ENCODE measurements at places on chromosomes 2 and 18.

DNA sequence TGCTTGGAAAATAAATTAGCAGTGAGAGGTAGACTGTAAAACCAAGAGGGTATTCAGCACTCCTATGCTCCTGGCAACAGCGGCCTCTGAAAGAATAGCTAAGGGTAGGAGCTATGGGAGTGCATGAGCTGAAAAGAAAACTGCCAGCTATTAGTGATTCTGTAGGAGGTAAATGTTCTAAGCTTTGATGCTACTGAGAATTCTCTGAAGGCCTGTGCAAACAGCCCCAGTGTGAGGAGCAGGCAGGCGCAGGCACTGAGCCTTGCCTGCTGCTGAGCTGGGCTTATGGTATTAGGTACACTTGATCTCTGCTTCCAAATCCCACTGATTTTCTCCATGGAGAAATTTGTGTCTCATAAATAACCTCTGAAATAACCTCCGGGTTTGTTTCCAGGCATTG is 86.7 kb downstream of the NYAP2 start:
- DNase-seq: no peak

DNA sequence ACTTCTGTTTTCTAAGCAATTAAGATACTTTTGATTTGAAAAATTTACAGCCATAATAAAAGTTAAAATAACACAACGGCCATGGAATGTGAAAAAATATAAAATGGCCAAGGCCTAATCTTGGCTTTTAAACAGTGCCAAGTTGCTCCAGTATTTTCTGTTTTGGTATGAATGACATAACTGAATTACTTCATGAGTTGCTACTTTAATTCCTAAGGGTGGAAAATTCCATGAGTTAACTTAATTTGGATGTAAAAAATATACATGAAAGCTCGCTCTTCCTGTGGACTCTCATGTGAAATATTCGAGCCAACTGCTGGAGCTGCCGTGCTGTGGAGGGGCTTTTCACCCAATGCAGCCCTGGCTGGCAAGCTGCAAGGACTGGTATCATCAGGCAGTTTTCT is 286.0 kb upstream of the CCDC68 start:
- no peak for DNase-seq

DNA sequence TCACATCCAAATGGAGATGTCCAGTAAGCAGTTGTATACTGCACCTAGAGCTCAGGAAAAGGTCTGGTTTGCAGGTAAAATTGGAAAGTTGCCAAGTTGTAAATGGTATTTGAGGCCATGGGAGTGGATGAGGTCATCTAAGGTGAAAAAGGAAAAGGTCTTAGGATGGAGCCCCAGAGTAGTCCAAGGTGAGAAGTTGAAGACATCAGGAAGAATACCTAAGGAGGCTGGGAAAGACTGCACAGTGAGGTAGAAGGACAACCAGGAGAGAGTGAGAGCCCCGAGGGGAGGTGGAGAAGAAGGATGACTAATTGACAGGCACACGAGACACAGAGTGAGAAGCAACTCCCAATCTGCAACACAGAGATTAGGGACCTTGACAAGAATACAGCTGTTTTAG is 10.7 kb downstream of the DPP4 start:
- peak; percentile 10 for DNase-seq

DNA sequence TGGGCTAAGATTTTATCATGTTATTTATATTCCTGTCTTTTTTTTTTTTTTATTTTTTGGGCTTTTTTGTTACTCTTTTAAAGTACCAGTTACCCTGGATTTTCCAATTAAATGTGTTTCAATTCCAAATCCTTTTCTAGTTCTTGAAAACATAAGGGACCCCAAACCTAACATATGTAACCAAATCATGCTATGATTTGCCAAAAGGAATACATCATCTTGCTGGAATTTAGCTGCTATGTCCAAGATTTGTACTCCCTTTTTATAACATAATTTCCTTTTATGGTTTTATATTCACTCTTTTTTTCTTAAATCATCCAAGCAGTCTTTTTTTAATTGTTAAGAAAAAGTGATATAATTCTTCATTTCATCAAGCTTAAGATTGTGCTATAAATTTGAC is 60.9 kb upstream of the DSEL start:
- no peak for DNase-seq

GRCh38 chr18:29226213-29226612 is 1049.3 kb upstream of the CDH2 start:
- no peak for DNase-seq

DNA sequence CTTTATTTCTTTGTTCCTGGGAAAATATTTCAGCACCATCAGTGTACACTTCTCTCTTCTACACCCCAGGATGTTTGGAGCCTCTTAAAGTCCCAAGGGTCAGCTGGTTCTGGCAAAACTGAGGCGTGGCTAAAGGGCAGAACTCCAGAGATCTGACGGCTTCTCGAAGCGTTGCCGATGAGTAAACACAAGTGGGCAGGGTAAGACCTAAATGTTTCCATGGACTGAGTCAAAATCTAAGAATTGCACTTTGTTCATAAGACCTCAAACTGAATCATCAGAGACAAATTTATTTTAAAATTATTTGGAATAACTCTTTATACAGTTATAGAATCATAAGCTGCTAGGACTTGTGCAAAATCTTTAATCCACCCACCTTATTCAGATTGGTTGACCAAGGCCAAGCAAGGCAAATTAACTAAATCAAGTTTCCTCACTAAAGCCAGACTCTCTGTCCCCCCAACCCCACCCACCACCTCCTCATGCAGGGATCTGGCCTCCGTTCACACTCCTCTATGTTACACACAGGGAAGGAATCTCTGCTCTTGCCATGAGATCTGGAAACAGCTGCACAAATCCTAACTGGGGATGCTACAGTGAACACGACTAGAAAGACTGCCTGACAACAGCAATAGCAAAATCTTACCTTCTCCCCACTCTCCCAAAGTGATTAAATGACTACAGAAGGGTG is 342.6 kb upstream of the KLHL29 start:
- no peak for DNase-seq

GRCh38 chr2:44010266-44010665 is 14.5 kb upstream of the LRPPRC start:
- no peak for DNase-seq

- no peak for DNase-seq
These were observed 66.1 kb downstream of the PTPRM start for GRCh38 chr18:7633171-7633570.

GRCh38 chr18:27202741-27203140 is 17.6 kb upstream of the CHST9 start:
- DNase-seq: no peak

DNA sequence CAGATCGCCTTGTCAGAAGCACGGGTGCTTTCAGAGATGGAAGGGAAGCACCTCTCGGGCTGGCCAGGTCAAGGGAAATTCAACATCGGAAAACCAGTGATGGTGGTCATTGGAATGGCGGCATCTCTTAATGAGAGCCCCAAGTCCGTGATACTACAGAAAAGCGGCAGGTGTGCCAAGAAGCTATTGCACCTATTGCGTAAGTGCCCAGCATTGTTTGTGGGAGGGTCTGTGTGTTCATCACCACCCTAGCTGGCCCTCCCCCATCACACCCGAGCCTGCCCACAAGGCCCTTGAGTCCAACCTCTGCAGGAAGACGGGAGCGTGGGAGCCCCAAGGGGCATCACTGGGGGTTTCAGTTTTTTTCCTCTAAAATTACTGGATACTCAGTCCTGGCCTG is 100.7 kb downstream of the DGKD start:
- DNase-seq: no peak

DNA sequence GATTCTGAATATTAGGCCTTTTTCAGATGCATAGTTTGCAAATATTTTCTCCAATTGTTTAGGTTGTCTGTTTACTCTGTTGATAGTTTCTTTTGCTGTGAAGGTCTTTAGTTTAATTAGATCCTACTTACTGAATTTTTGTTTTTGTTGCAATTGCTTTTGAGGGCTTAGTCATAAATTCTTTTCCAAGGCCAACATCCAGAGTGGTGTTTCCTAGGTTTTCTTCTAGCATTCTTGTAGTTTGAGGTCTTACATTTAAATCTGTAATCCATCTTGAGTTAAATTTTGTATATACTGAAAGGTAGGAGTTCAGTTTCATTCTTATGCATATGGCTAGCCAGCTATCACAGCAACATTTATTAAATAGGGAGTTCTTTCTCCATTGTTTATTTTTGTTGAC is 404.8 kb downstream of the LNPK start:
- DNase-seq: no peak

DNA sequence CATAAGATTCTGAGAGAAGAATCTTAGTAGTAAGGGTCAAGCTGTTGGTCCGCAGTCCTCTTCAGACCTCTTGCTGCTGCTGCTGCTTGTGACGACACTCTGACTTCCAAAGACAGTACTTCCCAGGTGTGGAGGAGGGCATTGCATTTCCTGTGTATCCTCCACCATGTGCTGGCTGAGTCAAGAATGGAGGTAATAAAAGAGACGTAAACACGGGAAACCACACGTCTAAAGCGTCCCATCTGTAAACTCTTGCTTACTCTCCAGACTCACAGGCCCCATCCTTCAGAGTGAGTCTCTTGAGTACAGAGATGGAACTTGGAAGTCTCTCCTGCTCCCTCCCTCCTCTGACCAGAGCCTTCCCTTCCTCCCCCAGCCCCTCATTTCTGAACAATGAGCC is 25.6 kb downstream of the KLHL29 start:
- no peak for DNase-seq

- no peak for DNase-seq
These were observed 61.6 kb downstream of the MYT1L start for GRCh38 chr2:2269426-2269825.

- DNase-seq: peak; percentile 7
These were observed 198.9 kb downstream of the AGAP1 start for GRCh38 chr2:235692671-235693171.

DNA sequence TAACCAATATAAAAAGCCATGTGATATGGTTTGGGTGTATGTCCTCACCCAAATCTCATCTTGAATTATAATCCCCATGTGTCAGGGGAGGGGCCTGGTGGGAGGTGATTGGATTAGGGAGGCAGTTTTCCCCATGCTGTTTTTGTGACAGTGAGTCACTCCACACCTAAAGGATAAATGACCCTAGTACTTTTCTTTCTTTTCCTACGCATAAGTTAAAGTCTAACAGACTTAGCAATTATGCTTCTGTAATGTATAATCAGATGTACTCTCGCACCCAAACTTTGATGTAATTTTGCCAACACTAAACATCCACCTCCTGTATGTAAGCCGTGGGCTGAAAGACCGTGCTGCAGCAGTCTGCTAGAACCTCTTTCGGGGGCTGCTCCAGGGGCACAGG is 97.2 kb upstream of the DSEL start:
- no peak for DNase-seq

DNA sequence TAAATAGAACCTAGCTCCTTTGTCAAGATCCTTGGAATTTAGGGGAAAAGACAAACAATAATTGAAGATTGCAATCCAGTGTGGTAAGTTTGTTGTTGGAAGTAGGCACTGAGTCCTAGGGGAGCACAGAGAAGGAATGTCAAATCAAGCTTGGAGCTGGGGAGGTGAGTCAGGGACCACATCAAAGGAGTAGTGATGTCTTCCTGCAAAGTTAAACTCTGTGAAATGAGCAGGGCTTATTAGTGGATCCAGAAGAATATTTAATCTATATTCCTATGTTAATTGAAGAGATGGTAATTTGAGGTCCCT is 41.7 kb upstream of the NABP1 start:
- no peak for DNase-seq

DNA sequence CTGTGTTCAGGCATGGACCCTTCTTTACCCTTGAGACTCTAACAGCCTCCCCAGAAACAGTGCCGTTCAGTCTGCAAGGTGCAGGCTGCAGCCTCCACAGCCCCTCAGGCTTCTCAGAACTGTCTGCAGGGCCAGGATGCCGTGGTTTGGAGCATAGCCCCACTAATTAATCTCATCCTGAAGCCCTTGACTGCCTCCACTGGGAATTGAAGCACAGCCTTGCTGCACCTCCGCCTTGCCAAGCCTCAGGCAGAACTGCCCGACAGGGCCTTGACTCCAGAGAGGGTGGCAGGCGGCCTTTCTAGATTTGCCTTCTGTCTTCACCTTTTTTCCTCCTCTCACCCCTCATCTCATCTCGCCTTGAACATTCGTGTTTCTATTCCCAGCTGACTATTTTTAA is 119.8 kb downstream of the NRP2 start:
- DNase-seq: no peak

DNA sequence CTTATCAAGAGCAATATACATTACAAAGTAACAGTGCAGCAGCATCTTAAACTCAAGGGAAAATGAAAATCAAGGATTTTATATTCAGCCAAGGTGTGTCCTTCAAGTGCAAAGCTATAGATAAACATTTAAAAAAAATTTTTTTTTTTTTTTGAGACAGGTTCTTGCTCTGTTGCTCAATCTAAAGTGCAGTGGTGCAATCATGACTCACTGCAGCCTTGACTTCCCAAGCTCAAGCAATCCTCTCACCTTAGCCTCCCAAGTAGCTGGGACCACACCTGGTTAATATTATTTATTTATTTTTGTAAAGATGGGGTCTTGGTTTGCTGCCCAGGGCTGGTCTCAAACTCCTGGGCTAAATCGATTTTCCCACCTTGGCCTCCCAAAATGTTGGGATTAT is 9.0 kb downstream of the CDKL4 start:
- no peak for DNase-seq

- peak; percentile 82 for DNase-seq
These were observed at the start of gene INPP1 for GRCh38 chr2:190343536-190344275. Gene INPP1, plus strand, starts transcription at chr2:190343589. Its CDS starts 16,514 bp downstream, at chr2:190360103.

DNA sequence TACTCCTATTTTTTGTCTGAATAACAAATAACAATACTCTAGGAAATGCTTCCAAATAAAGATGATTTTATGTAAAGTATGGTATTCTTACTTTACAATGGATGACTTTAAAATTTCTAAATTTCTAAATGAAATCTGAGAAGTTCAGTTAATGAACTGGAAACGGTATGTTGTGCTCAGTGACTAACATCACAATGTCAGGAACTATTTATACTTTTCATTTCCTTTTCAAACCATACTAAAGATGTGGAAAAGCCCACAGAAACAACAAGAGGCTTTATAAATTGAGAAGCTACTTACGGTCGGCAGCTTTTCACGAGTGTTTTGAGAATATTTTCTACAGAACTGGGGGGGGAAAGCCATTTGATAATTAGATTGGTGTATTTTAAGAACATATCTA is 31.1 kb downstream of the PSME4 start:
- DNase-seq: no peak

DNA sequence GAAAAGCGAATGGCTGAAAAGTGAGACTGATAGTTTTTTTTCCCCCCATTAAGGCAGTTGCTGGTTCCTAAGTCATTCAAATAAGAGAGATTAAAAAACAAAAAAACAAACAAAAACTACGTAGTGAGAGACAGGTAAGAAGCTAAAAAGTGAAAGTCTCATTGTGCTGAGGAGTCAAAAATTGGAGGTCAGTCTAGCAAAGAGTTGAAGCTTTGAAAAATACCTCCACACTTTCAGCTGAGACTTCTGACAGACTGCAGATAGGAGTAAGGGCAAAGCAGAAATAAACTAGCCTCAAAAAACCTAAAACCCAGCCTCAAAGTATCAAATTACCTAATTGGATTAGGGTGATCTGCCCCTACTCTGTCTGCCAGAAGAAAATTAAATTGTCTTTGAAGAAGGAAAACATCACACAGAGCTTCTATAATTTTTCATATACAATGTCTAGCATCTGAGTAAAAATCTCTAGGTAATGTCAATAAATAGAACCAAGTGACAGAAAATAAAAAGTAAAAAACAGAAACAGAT is 10.9 kb upstream of the EIF2AK3 start:
- DNase-seq: no peak
